ENCODE measurements at places on chromosomes 7 and 10.

GRCh38 chr10:76088980-76089379, 657.6 kb downstream of the LRMDA start:
- DNase-seq, result no peak

DNA sequence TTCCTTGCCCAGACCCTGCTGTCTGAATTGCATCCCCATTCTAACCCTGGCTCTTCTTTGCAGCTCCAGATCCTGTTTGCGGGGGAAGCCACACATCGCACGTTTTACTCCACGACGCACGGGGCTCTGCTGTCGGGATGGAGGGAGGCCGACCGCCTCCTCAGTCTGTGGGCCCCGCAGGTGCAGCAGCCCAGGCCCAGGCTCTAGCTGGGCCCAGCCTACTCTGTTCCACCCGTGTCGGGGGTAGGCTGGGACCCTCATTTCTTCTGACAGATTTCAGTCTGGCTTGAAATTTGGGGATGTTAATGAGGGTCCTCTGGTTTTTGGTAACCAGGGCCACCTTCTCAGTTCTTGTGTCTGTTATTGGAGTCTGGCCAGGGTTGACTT, 2.7 kb upstream of the MTG1 start:
- no peak for DNase-seq

- DNase-seq, result no peak
These were observed 65.0 kb downstream of the RBM33 start for GRCh38 chr7:155709453-155709852.

DNA sequence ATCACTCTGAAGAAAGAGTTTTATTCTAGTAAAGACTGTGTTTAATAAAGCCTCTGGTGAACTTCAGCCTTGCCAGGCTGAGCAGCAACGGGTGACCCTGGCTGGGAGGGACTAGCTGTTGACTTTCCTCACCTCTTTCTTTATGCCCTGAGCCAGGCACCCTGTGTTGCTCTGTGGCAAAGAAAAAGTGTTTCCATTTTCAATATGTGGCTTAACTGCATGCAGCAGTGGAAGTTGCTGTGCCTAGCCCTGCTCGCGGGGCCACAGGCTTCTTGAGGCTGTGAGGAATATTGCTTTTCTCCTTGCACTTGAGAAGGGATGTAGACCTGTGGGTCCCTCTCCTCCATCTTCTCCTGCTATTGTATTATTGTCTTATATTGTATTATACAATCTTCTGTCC, 67.0 kb downstream of the CXCL12 start:
- no peak for DNase-seq

- DNase-seq, result peak; percentile 53
These were observed 145.1 kb downstream of the PLXNA4 start for GRCh38 chr7:132430861-132431822.
